ENCODE measurements at places on chromosomes 1 and 21.

GRCh38 chr1:104878203-104878909, 1128.7 kb downstream of the AMY1C start:
- no peak overlapping the region for H3K27ac ChIP-seq
- no peaks in the 10 kb centered on the region for H3K4me1 ChIP-seq
- H3K4me3 ChIP-seq = no peak overlapping the region
- no peak for DNase-seq
- no peaks in the 10 kb centered on the region for H3K36me3 ChIP-seq

- H3K4me3 ChIP-seq = no peak overlapping the region
- H3K4me1 ChIP-seq = no peaks in the 10 kb centered on the region
- no peaks in the 10 kb centered on the region for H3K36me3 ChIP-seq
- H3K27ac ChIP-seq = no peak overlapping the region
Observed at GRCh38 chr1:47423872-47424271, 7.8 kb downstream of the FOXE3 start.

DNA sequence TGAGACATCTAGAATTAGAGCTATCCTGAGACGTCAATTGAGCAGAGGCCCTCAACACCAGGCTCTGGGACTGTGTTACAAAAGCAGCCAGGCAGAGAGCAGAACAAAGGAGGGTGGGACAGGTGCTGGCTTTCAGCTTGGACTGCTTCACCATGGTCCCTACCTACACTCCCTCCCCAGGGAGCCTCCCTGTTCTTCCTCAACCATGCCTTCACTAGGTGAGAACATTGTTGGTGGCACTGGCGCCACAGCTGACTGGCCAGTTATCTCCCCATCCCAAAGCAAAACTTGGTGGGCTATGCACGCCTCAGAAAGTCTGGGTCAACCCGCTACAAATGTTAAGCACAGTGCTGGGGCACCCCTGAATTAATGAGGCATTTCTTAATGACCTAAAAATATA, 87.8 kb downstream of the NMNAT2 start:
- H3K4me1 ChIP-seq = no peaks in the 10 kb centered on the region
- no peak overlapping the region for H3K27ac ChIP-seq
- no peaks in the 10 kb centered on the region for H3K36me3 ChIP-seq

DNA sequence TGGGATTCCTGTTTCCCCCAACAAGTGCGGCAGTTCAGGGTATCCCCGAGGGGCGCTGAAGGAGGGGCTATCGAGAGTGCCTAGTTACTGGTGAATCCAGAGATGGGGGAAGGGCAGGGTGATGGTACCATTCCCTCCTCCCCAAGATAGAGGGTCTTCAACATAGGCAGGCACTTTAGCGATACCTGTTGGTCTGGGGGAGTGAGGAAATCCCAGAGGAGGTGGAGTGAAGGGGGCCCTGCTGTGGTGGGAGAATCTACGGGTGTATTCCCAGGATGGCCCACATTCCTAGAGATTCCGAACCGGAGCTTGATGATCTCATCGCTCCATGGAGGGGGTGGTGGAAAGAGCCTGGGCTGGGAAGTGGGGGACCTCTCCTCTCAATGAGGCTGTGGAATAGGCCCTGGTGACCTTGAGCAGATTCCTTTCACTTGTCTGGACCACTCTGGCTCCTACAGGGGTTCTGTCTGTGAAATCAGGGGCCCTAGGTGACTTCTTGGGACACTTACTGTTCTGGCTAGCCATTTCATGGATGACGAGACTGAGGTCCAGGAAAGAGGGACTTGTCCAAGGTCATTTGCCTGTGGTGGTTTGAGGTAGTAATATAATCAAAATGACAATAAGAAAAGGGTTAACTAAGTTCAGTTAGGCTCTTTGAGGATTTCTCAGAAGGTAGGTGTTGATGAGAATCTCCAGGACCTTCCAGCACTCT, 52.7 kb upstream of the SYNC start:
- H3K4me3 ChIP-seq = no peak overlapping the region
- no peak for DNase-seq
- no peak overlapping the region for H3K27ac ChIP-seq
- peaks cover 2% of the 10 kb centered on the region for H3K27me3 ChIP-seq

DNA sequence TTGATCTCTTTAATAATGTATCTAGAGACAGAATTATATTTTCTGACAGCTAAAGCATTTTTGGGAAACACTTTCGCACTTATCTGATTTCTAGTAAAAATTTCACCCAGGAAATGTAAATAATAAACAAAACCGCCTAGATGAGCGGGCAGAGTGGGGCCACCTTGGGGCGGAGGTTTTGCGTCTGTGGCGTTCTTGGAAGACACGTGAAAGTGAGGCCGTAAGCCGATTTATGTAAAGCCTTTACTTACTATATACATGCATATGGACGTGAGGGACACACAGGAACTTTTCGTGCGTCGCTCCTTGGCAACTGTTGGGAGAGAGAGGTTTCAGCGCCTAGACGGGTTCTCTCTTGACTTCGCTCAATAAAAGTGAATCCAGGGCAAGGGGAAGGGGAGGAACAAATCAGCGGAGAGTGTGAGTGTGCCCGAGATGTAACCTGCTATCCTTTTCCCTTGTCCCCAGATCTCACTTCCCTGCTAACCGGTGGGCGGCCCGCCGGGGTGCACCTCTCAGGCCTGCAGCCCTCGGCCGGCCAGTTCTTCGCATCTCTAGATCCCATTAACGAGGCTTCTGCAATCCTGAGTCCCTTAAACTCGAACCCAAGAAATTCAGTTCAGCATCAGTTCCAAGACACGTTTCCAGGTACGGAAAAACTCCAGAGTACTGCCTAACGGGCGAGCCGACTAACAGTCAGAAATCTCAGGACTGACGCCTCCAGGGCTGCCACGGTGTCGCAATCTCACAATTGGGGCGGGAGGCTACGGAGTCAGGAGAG, 1.7 kb downstream of the HLX start:
- H3K27me3 ChIP-seq = peaks cover 21% of the 10 kb centered on the region
- H3K36me3 ChIP-seq = no peaks in the 10 kb centered on the region
- H3K27ac ChIP-seq = no peak overlapping the region
- no peak overlapping the region for H3K4me3 ChIP-seq

DNA sequence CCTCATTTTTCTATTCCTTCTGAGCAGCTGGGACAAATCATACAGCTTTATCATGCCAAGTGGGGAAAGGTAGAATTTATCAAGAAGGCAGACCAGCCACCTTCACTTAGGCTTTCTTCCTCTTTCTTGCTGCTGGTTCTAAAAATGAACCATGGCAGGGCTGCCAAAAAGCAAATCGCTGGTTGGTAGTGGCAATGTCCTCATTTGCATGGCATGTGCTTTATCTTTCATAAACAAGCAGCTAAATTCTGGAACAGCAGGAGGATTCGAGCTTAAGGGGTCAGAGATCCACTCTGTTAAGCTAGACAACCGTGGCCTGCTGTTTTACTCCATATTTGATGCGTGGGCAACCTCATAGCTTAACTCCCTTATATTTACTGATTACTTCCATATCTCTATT, 91.3 kb downstream of the RPE65 start:
- no peaks in the 10 kb centered on the region for H3K4me1 ChIP-seq
- no peak overlapping the region for H3K4me3 ChIP-seq
- H3K27me3 ChIP-seq = no peaks in the 10 kb centered on the region
- H3K36me3 ChIP-seq = no peaks in the 10 kb centered on the region
- no peak overlapping the region for H3K27ac ChIP-seq
- DNase-seq = no peak

DNA sequence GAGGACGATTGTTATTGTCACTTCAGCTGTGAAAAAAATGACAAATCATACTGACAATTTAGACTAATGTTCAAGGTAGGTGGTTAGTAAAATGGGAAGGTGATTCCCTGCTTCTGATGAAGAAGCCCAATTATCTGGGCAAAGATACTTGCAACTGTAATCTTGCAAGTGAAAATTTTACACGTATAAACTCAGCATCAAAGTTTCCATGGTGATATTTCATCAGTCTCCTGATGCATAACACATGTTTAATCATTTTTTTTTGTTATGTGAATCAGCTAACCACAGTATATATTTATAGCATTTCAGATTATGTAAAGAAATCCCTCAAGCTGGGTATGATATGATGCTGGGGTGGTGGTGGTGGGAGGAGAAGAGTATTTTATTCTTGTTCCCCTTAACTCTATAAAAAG, 16.4 kb upstream of the KCNK1 start:
- H3K36me3 ChIP-seq = no peaks in the 10 kb centered on the region
- H3K27me3 ChIP-seq = no peaks in the 10 kb centered on the region
- H3K4me1 ChIP-seq = peaks cover 7% of the 10 kb centered on the region
- DNase-seq = no peak
- H3K27ac ChIP-seq = no peak overlapping the region

DNA sequence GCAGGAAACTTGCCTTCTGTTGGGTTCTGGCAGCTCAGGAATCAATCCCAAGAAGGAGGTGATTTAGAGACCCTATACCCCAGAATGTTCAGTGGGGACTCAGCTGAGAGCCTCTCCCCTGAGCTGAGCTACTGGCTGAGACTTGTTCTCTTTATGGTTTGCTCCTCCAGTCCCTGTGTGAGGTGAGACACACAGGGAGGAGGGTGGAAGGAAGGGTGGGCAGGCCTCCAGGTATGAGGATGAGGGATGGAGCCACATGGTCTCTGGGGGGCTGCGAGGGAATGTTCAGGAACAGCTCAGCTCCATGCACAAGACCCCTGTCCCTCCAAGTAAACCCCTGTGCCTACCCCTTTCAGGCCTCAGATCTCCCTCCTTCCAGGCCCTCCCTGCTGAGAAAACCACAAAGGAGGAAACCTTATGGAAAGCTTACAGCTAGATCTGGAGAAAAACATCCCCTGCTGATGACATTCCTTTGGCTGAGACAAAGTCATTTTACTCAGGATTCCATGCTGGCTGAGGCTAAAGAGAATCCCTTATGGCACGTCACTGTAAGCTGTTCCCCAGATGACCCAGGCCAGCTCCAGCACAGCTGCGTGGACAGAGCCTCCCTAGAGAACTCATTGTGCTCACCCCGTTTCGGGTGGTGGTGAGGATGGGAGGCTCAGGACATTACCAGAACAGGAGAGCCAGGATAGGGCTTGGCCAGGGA, 91.5 kb upstream of the IPO9 start:
- H3K27me3 ChIP-seq = peaks cover 10% of the 10 kb centered on the region
- no peak for DNase-seq
- H3K36me3 ChIP-seq = no peaks in the 10 kb centered on the region
- H3K4me1 ChIP-seq = peaks cover 14% of the 10 kb centered on the region

DNA sequence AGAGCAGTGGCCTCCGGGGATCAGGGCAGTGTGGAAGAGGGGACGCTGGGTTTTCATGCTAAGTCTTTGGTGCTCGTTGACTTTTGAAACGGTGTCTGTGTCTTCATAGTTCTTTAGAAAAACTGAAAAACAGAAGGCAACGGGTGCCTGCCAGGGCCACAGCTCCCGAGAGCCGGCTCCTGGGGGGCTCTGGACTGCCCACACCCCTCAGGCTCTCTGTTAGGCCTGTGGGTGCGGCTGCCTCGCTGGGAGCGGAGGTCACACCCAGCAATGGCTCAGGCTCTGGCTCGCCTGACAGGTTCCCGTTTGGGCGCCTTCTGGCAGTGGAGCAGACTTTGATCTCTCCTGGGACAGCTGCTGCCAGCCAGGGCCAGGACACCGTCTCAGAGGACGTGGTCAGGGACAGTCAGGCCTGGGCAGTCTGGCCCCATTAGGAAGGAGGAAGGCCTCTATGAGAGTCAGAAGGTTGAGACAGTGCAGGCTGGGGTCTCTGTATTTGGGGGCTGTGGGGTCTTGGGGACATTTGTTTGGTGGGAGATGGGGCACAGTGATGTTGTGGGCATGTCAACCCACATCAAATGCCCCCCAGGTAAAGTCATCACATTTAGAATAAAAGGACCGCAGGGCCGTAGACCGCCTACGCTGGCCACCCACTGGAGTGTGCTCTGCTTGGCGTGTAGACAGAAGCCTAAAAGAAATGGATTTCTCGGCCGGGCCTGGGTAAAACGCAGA, 5.6 kb downstream of the ARHGEF16 start:
- H3K27ac ChIP-seq = no peak overlapping the region
- DNase-seq = no peak
- no peaks in the 10 kb centered on the region for H3K27me3 ChIP-seq

GRCh38 chr21:44530903-44531605, 8.9 kb downstream of the KRTAP10-1 start:
- no peak overlapping the region for H3K27ac ChIP-seq
- H3K4me3 ChIP-seq = no peak overlapping the region
- no peaks in the 10 kb centered on the region for H3K4me1 ChIP-seq
- no peaks in the 10 kb centered on the region for H3K36me3 ChIP-seq

DNA sequence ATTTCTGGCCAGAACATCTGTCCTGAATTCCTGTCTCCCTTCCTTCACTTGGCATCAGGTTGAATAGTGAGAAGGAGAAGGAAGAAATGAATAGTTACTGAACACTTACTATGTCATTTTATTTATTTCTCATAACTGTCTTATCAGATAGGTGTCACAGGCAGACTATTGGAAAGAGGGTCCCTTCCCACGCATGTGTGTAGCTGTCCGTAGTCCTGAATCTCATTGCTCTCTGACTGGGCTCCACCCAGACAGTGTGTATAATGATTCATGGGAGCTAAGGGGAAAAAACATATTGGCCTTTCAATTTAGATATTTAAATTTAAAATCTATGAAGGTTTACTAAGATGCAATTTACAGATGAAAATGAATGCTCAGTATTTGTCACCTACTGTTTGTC, 86.1 kb downstream of the OMA1 start:
- H3K36me3 ChIP-seq = no peaks in the 10 kb centered on the region
- H3K4me3 ChIP-seq = no peak overlapping the region
- H3K27me3 ChIP-seq = no peaks in the 10 kb centered on the region
- no peak overlapping the region for H3K27ac ChIP-seq

GRCh38 chr1:77316966-77317365, 35.1 kb downstream of the AK5 start:
- no peak for DNase-seq
- no peaks in the 10 kb centered on the region for H3K4me1 ChIP-seq
- no peaks in the 10 kb centered on the region for H3K27me3 ChIP-seq
- H3K36me3 ChIP-seq = no peaks in the 10 kb centered on the region

DNA sequence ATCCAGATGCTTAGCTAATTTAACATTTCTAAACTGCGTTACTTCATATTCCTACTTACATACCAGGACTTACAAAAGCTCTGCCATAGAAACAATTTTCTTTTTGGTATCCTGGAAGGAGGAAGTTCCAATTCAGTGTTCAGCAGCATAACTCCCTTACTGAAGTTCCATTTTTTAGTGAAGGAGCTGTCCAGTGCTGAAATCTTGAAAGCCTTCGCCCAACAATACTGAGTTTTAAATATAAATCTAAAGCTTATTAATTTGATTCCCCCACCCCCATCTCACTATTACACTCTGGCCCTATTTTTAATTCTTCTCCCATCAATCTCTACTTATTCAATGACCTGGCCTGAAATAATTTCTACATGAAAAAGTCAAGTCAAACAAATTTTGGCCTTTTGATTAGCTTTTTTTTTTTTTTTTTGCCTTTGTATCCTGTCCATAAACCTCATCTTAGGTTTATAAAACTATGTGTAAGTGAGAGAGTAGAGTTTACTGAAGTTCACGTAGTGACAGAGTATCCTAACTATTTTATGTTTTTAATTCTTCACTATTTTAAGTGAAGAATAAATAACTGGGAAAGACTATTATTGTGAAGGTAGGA, 323.0 kb upstream of the PLD5 start:
- no peaks in the 10 kb centered on the region for H3K4me1 ChIP-seq
- H3K27me3 ChIP-seq = no peaks in the 10 kb centered on the region
- no peak for DNase-seq
- no peak overlapping the region for H3K27ac ChIP-seq
